ENCODE measurements at places on chromosomes 3 and 15.

DNA sequence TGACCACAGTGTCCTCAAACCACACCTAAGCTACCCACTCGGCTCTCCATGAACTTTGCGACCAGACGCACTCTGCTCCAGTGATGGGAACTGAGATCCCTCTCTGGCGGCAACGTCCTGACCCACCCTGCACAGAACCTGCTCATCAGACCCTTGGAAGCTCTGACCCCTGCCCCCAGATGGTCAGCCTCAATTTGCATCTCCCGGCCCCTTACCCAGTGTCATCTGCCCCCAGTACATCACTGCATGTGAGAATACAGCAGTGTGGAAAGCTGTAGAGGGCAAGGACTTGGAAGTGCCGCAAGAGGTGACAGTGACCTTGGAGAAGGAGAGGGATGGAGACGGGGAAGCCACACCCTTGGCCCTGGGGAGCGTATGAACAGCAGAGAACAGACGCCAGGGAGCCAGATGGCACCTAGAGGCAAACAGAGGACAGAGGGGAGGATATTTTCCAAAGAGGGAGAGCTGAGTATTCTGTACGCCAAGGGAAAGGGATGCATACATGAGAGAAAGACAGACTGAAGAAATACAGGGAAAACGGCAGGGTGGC lies 192.0 kb downstream of the XXYLT1 start:
- no peak for DNase-seq

DNA sequence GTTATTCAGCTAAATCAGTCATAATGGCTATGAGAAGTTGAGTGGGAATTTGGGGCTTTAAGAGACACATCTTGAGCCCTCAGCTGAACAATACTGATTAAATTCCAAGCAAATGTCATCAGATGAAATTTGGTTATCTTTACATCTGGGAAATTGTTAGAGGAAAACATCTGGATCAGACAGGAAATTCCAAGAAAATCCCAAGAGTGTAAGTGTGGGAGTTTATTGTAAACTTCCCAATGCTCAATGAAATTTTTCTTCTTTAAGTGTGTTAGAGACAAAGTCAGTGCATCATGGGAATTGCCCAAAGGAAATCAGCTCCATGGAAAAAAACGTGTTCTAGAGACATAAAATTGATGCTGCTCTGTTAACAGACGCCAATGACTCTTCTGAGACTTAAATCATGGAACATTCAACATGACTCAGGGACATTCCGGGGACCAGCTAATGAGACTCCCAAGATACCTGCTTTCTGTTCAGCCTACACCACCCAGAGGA lies 19.8 kb upstream of the DCLK3 start:
- no peak for DNase-seq

DNA sequence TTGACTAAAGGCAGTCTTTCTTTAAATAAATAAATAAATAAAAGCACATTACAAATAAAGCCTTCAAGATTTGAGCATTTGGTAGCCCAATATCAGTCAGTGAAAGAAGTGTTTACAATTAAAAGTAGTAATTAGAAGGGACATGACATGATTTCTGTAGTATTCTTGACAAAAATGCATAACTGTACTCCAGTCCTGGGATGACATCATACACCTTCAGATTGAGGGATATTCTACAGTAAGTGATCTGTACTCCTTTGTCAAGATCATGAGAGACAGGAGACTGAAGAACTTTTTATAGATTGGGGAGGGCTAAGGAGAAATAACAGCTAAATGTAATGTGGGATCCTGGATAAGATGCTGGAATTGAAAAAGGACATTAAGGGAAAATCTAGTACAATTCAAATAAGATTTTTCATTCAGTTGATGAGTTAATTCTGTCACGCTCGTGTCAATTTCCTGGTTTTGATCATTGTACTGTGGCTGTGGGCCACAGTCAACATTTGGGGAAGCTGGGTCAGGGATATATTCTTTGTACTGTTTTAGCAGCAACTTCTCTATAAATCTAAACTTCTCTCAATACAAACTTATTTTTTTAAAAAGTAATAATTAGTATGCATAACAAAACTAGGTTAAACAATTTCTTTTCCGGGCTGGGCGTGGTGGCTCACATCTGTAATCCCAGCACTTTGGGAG lies 314.8 kb downstream of the PTPRG start:
- no peak for DNase-seq

DNA sequence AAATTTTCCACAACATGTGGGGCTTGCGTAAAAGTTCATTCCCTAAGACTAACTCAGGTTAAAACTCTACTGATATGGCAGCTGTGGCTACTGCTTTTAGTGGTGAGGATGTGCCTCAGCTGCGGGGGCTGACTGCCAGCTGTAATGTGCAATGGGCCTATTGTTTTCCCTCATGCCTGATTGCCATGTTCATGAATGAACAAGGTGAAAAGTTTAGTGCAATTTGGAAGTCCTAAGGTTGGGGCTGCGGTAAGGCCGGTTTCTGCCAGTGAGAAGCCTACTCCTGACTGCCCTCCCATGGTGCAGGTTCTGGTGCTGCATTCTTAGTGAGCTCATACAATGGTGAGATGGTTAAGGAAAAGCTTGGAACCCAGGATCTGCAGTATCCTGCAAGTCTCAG lies 10.9 kb upstream of the ALDH1L1 start:
- DNase-seq, result no peak

DNA sequence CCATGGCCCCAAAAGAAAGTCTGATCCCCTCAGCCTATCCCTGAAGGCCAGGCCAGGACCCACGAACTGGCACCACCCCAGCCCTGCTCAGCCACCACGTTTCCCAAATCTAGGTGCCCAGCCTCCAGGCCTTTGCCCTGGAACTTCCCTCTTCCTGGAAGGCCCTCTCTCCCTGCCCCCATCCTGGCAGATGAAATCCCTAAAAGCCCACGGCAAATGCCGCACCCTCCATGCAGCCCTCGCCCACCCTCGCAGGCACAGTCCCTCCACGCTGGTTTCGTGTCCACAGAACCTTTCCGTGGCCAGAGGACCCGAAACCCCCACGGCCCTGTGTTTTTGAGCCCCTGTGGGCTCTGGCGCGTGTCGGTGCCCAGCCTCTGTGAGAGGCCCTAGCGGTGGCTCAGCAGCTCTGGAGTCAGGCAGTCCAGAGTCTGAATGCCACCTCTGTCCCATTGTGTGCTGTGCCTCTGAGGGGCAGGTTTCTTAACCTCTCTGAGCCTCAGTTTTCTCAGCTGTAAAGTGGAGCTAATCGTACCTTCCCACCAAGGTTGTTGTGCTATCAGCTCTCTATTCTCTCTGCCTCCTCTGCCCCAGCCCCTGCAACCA lies 138.5 kb upstream of the IQSEC1 start:
- no peak for DNase-seq

- no peak for DNase-seq
Measured at GRCh38 chr15:96361309-96362010, 31.0 kb downstream of the NR2F2 start.

DNA sequence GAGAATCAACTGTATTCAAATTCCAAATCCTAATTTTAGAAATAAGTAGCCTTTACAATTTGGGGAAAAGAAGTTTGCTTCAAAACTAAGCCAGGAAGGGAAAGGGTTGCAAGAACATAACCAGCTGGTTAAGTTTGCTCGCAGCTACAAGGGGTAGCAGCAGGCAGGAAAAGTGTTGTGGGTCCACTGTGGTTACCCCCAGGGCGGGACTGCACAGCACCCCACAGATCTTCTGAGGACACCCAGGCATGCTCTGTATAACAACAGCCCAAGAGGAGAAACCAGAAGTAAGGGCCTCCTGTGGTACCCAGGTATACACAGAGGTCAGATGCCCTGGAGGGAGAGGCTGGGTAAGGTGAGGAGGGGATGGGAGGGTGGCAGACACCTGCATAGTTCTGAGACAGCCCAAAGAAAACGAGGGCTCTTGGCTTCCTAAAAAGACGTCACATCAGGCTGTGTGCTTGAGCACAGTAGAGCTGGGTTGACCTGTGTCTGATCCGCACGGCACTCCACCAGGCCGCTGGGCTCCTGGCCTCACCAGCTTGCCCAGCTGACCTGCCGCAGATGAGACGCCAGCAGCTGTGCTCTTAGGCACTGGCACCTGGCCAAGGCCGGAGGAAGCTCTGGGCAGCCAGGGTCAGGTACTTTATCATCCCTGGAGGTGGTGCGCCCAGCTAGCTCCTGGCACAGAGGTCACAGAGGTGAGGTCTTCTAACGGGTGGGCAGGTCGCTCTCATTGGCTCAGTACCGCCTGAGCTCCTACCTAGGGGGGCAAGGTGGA lies 81.8 kb upstream of the SNRPA1 start:
- DNase-seq, result no peak

DNA sequence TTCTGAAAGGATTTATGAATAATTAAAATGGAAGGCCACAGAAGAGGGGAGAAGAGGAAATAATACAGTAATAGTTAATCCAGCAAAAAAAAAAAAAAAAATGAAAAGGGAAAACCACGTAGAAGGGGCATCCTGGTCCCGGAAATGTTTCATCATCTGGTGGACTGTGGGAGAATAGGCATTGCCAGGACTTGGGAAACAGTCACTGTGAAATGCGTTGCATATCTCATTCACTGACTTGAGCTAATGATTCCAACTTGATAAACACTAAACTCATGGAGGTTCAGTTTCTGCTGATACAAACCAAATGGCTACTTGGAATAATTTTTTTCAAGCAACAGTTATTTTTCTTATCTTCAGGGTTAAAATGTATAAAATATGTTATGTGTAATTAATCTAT lies 3.2 kb downstream of the XCR1 start:
- DNase-seq, result no peak

DNA sequence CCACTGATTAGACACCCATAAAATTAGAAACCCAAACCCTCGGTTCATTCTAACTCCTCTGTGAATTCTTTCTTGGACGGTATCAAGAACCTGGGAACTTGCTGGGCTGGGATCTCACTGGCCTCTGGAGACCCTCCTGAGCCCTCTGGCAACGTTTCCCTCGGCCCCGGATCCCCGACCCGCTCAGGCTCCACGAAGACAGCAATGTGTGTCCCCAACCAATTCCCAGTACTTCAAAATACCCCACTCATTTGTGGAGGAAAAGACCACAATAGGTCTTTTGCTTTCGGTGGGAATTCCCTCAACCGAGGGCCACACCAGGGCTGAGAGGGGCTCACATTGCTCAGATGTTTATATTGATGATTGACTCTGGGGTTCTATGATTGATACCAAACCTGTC lies 117.9 kb upstream of the PRR20G start:
- no peak for DNase-seq

DNA sequence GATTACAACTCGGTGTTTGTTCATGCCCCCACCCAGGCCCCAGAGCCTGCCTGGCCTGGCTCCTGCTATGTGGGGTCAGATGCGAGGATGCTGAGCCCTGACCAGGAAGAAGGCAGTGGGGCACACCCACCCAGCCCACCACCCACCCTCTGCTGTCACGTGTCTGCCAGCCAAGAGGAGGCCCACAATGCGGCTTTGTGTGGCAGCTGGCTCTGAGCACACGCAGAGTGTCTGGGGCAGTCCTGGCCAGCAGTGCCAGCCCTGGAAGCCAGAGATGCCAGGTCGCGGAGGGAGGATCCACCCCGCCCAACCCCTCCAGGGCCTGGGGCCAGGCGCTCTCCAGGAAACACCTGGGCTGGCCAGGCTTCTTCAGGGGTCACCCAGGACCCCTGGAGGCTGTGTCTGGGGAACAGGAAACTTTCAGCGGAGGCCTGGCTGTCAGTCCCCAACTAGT lies 26.4 kb upstream of the KLF13 start:
- DNase-seq, result no peak

Measured in activated CD4-positive, alpha-beta T cell treated with anti-CD3 and anti-CD28 coated beads for 24 hours (primary cell).